ENCODE measurements at places on chromosomes 11 and 22.

DNA sequence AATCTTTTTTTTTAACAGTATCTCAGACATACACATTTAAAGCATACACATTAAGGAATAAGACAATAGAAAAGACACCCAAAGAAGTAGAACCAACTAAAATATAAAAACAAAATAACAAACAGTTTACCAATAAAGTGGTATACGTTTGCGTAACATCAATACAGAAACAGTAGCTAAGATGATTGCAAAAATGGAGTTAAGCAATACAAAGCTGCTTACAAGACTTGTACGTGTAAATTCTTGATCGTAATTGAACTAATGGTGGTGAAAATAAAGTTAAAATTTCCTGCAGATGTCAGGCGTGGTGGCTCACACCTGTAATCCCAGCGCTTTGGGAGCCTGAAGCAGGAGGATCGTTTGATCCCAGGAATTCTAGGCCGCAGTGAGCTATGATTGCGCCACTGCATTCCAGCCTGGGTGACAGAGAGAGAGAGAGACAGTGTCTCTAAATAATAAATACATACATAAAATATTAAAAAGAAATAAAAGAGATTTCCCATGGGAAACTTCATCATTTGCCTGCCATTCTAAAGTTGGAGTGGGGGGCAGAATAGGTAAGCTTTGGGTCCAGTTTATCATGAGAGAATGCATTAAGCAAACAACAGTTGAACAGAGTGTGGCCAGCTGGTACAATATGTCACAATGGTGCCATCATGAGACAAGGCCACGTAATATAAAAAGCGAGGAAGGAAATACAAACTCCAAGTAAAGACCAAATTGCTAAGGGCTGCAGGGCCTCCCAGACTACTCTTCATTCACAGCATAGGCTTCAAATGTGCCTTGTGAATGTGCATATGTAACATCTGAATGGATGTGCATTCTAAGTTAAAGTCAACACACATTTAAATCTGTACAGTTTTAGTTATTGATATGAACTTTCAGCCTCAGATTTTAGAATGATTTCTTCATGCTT, 38.9 kb upstream of the EED start:
- no peak for DNase-seq

DNA sequence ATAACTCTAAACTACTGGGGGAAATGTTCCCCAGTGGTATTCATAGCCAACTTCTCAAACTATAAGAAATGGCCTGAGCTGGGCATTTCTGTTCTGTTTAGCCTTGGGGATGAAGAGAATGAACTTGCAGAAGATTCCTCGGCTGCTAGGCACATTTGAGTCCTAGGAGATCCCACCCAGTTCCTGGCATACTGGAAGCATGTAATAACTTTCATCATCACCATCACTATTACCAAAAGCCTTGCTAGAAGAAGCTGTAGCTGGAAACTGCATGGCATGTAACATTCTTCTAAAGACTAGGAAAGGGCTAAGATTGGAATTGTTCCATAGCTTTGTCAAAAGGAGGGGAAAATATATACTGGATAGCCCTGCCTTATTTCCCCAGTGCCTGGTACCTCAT, 40.1 kb upstream of the SLC1A2 start:
- no peak for DNase-seq

DNA sequence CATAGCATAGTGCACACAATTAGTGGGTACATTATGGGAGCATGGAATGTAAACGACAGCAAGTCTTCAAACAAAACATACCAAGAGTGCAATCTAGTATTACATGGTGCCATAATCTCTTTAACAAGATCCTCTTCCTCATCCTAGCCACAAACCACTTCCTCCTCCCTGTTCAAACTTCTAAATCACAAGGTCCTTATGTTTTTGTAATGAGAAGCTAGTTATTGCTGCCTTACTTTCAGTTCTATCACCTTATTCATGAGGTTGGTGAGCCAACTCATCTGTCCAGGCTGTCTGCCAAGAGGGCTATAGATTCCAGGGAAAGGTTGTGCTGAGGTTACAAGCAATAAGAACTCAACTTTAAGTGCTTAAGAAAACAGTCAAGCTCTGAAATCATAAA, 195.4 kb upstream of the ARHGAP20 start:
- DNase-seq: peak; percentile 18

- no peak for DNase-seq
These were observed 19.5 kb upstream of the RASSF10 start for GRCh38 chr11:12989428-12990161.

DNA sequence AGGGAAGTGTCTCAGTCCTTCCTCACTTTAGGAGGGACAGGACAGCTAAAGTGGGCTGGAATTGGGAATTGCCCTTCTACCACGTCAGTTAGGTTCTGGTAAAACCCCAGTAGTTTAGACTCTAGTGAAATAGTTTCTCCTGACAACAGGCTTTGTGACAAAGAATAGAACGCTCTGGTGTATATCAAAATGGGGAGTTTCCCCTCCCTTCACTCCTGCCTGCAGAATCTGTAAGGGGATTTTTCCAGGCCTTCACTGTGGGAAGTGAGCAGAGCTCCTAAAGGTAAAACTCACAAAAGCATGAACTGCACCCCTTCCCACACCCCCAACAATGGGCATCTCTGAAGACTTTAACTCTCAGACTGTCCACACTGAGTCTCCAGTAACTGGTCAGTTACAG, 460.9 kb upstream of the LRRC4C start:
- no peak for DNase-seq

- DNase-seq: no peak
These were observed at the start of the genes COMT and TXNRD2 for GRCh38 chr22:19941365-19942082. COMT (plus strand) TSS chr22:19941772; CDS start chr22:19962527, 20,755 bp downstream. TXNRD2 (minus strand) TSS chr22:19941818; CDS start chr22:19941803, 15 bp downstream.

DNA sequence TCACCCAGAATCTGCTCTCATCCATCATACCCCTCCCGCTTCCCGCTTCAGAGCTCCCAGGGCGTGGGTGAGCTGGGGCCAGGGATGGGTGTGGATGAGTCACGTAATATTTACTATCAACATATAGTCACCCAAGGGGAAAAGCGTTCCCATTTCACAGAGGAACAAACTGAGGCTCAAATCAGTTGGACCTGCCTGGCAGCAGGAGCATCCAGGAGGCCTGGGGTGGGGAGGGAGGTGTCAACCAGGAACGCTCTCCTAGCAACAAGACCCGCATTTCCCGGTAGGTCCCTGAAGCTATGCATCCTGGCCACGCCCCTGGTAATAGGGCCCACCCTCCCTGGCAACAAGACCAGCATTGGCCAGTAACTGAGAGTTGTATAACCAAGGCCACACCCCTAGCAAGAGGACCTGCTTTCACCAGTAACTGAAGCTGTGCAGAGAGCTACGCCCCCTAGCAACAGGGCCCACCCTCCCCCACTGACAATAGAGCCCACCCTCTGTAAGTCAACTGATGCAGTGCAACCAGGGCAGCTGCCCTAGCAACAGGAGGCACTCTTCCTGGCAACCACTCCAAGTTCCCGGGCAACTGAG, 32.7 kb upstream of the TXNRD2 start:
- peak; percentile 83 for DNase-seq

GRCh38 chr11:9565822-9566560, 7.5 kb upstream of the WEE1 start:
- no peak for DNase-seq
